ENCODE measurements at places on chromosomes 2 and 18.

GRCh38 chr2:128457006-128457604, 138.4 kb upstream of the HS6ST1 start:
- no peak for DNase-seq

GRCh38 chr2:45759310-45759851, 107.9 kb downstream of the PRKCE start:
- DNase-seq = no peak

DNA sequence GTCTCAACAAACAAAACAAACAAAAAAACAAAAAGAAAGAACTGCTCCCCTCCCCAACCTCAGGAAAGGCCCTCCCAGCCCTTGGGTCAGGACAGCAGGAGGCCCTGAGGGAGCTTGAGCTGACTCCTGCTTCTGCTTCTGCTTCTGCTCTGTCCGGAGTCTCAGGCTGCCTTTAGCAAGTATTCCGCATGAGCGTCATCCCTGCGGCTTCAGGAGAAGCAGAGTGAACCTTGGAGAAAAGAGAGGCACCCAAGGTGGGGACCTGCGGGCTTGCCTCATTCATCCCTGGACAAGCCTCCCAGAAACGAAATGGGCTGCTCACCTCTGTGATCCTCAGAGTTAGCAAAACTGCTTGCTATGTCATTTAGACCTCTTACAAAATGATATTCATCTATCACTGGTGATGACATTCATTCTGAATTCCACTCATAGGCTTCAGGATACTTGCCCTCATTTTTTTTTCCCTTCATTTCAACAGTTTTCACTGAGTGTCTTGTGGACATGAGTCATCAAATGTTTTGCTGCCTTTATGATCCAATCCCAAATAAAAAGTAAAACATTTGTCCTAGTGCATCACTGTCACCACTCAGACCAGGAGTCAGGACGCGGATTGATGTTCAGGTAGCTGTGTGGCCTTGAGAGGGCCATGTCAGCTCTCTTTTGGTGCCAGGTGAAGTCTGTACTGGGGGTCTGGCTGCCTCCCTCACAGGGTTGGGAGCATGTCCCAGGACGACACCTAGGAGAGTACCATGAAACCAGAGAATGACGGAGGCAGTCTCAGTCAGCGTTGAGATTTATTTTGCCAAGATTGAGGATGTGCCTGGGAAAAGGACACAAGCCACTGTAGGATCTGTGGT, 51.7 kb downstream of the IMPA2 start:
- no peak for DNase-seq

DNA sequence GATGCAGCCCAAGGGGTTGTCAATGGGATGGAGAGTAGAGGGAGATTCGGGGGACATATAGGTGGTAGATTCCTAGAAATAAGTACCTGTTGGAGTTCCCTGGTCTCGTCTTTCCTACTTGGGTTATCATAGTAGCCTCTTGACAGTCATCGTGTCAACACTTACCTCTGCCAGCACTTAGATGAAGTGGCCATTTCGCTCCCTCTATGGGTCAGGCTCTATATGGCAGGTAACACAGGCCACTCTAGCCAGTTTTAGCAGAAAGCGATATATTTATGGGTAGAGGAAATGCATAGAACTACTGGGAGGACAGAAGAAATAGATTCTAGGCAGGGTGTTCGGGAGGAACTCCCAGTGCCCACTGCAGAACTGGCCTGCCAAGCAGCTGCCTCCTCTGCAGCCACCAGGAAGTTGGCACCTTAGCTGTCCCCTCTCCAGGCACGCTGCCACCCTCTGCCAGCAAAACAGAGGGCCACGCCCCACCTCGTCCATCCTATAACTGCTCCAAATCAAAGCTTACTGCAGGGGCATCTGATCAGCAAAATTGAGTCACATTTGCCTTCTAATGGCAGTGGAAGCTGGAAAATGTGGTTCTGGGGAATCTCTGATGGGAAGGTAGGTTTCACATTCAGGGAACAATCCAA, 181.3 kb downstream of the INSIG2 start:
- DNase-seq = no peak

DNA sequence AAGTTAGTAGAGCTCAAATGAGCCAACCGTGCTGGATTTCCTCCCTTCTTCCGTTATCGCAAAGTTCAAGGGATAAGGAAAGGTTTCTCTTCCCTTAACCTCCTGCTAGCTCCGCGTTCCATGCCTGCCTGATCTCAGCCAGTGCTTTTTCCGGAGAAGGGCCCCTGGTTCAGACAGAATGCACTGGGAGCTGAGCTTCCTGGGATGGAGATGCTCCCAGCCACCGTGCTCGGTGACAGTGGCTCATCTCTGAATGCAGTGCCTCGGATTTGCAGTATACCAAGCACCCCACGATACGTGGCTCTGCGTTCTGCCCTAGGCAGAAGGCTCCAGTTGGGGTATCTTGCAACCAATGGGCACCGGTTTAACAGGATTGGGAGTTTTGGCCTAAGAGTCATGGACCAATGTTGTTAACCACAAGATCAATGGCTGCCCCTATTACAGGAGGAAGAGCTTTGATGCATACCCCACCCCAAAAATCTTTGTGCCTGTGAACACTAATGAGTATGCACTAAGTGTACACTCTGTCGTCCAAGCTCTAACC, 876 bp downstream of the CNTNAP5 start:
- DNase-seq = no peak

- DNase-seq = no peak
Observed at GRCh38 chr2:50491541-50492476, 540.1 kb downstream of the NRXN1 start.

GRCh38 chr2:191557841-191558240, 120.1 kb upstream of the NABP1 start:
- no peak for DNase-seq

DNA sequence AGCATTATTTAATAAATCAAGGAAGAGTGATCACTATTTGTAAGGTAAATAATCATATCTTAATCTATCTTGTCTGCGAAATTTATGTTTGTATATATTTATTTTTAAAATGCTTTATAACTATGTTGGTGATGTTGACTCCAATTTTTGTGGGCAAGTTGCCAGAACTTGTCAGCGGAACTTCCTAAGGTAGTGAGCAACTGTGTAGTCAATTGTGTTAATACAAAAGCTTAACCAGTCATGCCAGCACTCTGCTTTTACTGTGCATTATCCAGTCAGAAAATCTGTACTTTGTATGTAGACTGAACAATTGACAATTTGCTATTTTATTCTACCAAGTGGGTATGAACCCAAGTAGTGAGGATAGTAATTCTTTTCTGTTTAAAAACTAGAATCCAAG, 61.9 kb upstream of the RND3 start:
- DNase-seq = no peak

GRCh38 chr2:57893786-57894185, 152.8 kb upstream of the VRK2 start:
- DNase-seq = no peak
